ENCODE measurements at places on chromosomes 3 and 15.
A peak's percentile ranks its signal among the peaks of the same experiment; 100 is the strongest.

DNA sequence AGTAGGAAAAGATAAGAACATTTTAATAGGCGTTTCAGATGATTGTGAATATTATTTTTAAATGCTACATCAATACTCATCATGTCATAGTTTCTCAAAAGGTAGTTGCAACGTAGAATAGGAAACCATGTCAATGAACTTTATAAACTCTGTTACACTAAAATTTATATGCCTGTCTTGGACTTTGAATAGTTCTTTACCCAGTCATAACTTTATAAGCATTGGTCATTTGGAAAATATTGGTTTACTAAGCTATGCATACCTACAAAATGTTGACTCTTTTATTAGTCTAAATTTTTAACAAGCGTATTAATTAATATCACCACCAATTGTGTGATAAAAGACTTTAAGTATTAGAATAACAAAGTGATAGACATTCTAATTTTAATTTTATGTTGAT lies 293.5 kb downstream of the CGGBP1 start:
- H3K27me3 ChIP-seq: no peaks in the 10 kb centered on the region
- no peak for DNase-seq
- H3K4me3 ChIP-seq: no peak overlapping the region
- H3K36me3 ChIP-seq: no peaks in the 10 kb centered on the region
- no peaks in the 10 kb centered on the region for H3K4me1 ChIP-seq

GRCh38 chr3:163056874-163057497 lies 1560.4 kb downstream of the OTOL1 start:
- H3K27ac ChIP-seq: no peak overlapping the region
- H3K4me3 ChIP-seq: no peak overlapping the region

GRCh38 chr3:55804170-55805095 lies 317.3 kb upstream of the WNT5A start:
- H3K27me3 ChIP-seq: no peaks in the 10 kb centered on the region
- H3K4me3 ChIP-seq: no peak overlapping the region
- H3K27ac ChIP-seq: no peak overlapping the region
- DNase-seq: no peak
- no peaks in the 10 kb centered on the region for H3K36me3 ChIP-seq

GRCh38 chr15:58462973-58463663 lies 31.3 kb downstream of the LIPC start:
- H3K27me3 ChIP-seq: no peaks in the 10 kb centered on the region
- no peak overlapping the region for H3K4me3 ChIP-seq
- no peak for DNase-seq
- H3K4me1 ChIP-seq: peaks cover 18% of the 10 kb centered on the region
- no peak overlapping the region for H3K27ac ChIP-seq

GRCh38 chr3:129599073-129599472 lies 7.4 kb downstream of the PLXND1 start:
- no peak for DNase-seq
- peak overlapping the region; percentile 84 for H3K27ac ChIP-seq
- H3K27me3 ChIP-seq: no peaks in the 10 kb centered on the region
- no peak overlapping the region for H3K4me3 ChIP-seq

GRCh38 chr3:1477669-1478068 lies 384.8 kb downstream of the CNTN6 start:
- no peaks in the 10 kb centered on the region for H3K36me3 ChIP-seq
- H3K27ac ChIP-seq: no peak overlapping the region
- no peaks in the 10 kb centered on the region for H3K4me1 ChIP-seq
- no peak overlapping the region for H3K4me3 ChIP-seq

- no peak for DNase-seq
- no peaks in the 10 kb centered on the region for H3K27me3 ChIP-seq
- H3K4me1 ChIP-seq: no peaks in the 10 kb centered on the region
Measured at GRCh38 chr3:40639006-40639405, 114.2 kb downstream of the ZNF621 start.

- H3K4me1 ChIP-seq: no peaks in the 10 kb centered on the region
- H3K4me3 ChIP-seq: no peak overlapping the region
- H3K27ac ChIP-seq: no peak overlapping the region
- H3K27me3 ChIP-seq: no peaks in the 10 kb centered on the region
- DNase-seq: no peak
Measured at GRCh38 chr3:109356442-109357155, 19.3 kb upstream of the DPPA4 start.

GRCh38 chr3:171841620-171842000 lies 1.5 kb upstream of the TMEM212 start:
- peaks cover 15% of the 10 kb centered on the region for H3K4me1 ChIP-seq
- no peaks in the 10 kb centered on the region for H3K36me3 ChIP-seq
- no peaks in the 10 kb centered on the region for H3K27me3 ChIP-seq
- no peak overlapping the region for H3K4me3 ChIP-seq
- no peak overlapping the region for H3K27ac ChIP-seq
- DNase-seq: no peak

DNA sequence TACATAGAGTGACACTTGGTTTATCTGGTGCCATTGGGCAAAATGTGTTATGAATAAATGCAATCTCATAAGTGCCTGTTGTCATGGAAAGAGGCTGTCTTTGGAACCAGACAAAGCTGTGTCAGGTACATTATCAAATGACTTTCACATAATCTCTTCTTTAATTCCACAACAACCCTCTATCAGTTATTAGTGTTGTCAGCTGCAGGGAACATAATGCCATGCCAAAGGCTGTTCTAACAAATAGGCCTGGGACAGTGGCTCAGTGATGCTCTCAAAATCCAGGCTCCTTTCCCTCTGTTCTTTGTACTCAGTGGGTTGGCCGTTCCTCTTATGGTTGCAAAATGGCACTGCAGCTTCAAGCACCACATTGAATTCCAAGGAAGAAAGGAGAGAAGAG lies 91.8 kb downstream of the ADAMTSL3 start:
- no peak overlapping the region for H3K27ac ChIP-seq
- no peak overlapping the region for H3K4me3 ChIP-seq
- H3K4me1 ChIP-seq: peaks cover 5% of the 10 kb centered on the region
- no peaks in the 10 kb centered on the region for H3K36me3 ChIP-seq
- DNase-seq: no peak

GRCh38 chr15:45550436-45550835 lies 27.9 kb upstream of the SLC30A4 start:
- H3K27me3 ChIP-seq: no peaks in the 10 kb centered on the region
- H3K4me3 ChIP-seq: no peak overlapping the region
- no peaks in the 10 kb centered on the region for H3K4me1 ChIP-seq
- no peak for DNase-seq

- H3K4me1 ChIP-seq: no peaks in the 10 kb centered on the region
- no peaks in the 10 kb centered on the region for H3K27me3 ChIP-seq
- DNase-seq: no peak
- H3K4me3 ChIP-seq: no peak overlapping the region
- peaks cover 10% of the 10 kb centered on the region for H3K36me3 ChIP-seq
Measured at GRCh38 chr15:32859996-32860395, 142.2 kb downstream of the GREM1 start.

DNA sequence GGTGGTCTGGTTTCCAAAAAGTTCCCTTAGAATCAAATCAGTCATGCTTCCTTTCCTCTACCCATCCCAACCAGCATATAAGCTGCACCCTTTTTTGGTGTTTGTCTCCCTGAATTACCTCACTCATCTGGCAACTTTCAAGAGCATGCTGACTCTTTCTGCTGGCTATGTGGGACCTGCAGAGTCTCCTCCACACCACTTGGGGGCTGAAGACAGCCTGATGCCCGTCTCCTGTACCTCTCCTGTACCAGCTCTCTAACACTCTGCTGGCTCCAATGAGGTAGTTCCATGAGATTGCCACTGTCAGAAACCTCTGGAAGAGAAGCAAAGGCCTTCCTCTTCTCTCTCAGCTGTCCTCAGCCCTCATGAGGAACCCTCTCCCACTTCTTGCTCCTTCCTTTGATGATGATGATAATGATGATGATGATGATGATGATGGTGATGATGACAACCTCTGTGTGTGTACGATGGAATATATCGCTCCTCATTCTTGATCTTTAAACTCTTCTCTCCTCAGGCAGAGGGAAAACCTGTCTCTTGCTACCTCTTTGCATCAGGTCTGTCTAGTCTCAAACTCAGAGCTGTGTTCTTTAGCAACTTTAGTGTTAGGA lies 257.5 kb downstream of the ZNF621 start:
- no peak overlapping the region for H3K4me3 ChIP-seq
- no peaks in the 10 kb centered on the region for H3K27me3 ChIP-seq
- no peak overlapping the region for H3K27ac ChIP-seq

DNA sequence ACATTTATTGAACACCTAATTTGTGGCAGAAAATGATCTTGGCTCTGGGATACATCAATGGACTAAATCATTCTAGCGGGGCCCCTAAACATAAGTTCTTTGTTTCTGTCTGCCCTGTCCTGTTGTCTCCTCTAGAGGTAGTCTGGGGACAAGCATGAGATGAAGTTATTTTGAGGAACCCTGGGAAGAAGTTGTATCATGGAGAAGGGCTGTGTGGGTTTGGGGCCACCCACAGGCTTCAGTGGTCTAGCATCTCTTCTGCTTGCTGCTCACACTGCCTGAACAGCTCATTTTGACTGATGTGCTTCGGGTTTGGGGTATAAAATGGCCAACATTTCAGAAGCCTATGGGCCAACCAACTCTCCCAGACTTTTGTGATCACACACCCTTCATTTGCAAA lies 50.3 kb upstream of the OSBPL11 start:
- H3K4me1 ChIP-seq: peaks cover 12% of the 10 kb centered on the region
- H3K27ac ChIP-seq: peak overlapping the region; percentile 89
- no peak overlapping the region for H3K4me3 ChIP-seq
- H3K27me3 ChIP-seq: no peaks in the 10 kb centered on the region
- H3K36me3 ChIP-seq: no peaks in the 10 kb centered on the region

GRCh38 chr15:50764461-50765194 lies 878 bp downstream of the SPPL2A start:
- no peaks in the 10 kb centered on the region for H3K36me3 ChIP-seq
- H3K4me1 ChIP-seq: peaks cover 13% of the 10 kb centered on the region
- H3K4me3 ChIP-seq: peak overlapping the region; percentile 72
- no peak for DNase-seq
- H3K27ac ChIP-seq: peak overlapping the region; percentile 96
- no peaks in the 10 kb centered on the region for H3K27me3 ChIP-seq

DNA sequence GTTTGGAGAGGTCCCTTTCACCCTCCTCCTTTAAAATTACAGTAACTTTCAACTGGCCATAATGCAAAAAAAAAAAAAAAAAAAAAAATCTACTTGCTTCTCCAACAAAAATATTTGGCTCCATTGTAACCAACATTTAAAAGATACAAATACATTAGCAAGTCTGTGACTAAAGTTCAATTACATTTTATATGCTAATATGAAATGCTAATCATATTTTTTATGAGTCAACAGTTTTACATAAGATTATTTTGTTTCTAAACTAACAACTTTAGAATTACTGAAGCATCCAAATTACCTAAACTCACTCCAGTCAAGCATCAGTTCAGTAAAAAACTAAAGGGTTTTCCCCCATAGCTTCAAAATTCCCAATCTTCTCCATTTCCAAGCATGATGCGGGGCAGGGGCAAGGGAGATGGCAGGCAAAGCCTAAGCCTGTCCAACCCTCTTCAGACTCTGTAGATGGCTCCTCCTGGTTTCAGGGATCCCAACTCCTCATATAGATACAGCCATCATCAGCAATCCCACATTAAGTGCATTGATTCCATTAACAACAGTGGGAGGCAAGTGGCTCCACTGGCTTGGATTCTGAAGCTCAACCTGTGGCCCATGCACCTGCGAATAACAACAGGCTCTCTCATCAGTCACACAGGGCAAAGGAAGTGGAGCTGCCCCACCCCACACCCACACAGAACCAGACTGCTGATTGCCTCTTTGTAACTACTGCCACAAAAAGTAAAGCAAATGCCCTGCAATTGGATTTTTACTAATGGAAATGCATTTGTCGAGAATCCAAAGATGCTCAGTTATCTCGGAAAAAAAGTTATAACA lies 15.0 kb downstream of the SFMBT1 start:
- no peak overlapping the region for H3K4me3 ChIP-seq
- H3K36me3 ChIP-seq: no peaks in the 10 kb centered on the region
- no peak for DNase-seq
- no peaks in the 10 kb centered on the region for H3K27me3 ChIP-seq

DNA sequence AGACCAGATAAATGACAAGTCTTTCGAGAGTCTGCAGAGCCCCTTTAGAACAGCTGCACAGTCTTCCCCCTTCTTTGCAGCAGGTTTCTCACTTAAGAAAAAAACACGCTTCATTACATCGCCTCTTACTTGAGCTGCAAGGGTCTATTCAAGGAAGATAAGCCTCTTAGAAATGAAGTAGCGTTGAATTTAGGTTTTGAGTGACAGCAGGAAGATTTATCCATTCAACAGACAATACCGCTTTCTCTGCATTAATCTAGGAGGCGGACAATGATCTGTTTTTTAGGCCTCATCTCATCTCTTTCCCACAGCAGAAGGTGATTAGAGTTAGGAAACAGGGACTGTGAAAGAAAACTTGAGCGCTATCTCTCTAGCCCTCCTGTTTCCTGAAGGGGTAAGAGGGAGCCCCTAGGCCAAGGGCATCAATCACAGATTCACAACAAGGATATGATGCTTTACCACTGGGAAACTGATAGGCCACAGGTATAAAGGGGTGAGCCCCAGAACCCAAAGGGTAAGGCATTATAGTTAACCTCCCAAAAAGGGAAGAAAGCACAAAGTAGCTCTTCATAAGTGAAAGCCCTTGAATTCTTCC lies 84.3 kb downstream of the MECOM start:
- no peaks in the 10 kb centered on the region for H3K36me3 ChIP-seq
- no peaks in the 10 kb centered on the region for H3K4me1 ChIP-seq
- H3K27ac ChIP-seq: no peak overlapping the region
- H3K4me3 ChIP-seq: no peak overlapping the region
- DNase-seq: no peak

DNA sequence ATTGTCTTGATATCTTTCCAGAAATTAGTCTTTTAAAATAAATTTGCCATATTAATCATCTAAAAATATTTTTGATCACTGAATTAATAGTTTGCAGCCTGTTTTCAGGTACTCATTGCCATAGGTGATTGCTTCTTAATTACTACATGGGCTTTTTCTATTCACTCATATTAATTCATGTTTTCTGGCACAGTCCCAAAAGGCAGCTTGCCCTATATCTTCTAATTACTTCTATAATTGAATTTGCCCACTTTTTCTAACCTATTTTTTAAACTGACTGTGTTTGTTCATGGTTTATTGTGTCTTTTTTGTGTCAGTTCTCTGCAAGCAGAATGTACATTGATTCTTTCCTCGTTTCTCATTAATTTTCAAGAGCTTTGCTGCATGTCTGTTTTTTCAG lies 85.7 kb upstream of the SOX2 start:
- no peak for DNase-seq
- H3K4me3 ChIP-seq: no peak overlapping the region
- no peak overlapping the region for H3K27ac ChIP-seq
- no peaks in the 10 kb centered on the region for H3K36me3 ChIP-seq
- no peaks in the 10 kb centered on the region for H3K4me1 ChIP-seq
- H3K27me3 ChIP-seq: no peaks in the 10 kb centered on the region

Measured in upper lobe of right lung (tissue), 1 donor.